CD4-positive, alpha-beta T cell treated with Interleukin-4 for 1 hour (primary cell): ENCODE measurements at places on chromosomes 13 and 19.
A peak's percentile ranks its signal among the peaks of the same experiment; 100 is the strongest.

DNA sequence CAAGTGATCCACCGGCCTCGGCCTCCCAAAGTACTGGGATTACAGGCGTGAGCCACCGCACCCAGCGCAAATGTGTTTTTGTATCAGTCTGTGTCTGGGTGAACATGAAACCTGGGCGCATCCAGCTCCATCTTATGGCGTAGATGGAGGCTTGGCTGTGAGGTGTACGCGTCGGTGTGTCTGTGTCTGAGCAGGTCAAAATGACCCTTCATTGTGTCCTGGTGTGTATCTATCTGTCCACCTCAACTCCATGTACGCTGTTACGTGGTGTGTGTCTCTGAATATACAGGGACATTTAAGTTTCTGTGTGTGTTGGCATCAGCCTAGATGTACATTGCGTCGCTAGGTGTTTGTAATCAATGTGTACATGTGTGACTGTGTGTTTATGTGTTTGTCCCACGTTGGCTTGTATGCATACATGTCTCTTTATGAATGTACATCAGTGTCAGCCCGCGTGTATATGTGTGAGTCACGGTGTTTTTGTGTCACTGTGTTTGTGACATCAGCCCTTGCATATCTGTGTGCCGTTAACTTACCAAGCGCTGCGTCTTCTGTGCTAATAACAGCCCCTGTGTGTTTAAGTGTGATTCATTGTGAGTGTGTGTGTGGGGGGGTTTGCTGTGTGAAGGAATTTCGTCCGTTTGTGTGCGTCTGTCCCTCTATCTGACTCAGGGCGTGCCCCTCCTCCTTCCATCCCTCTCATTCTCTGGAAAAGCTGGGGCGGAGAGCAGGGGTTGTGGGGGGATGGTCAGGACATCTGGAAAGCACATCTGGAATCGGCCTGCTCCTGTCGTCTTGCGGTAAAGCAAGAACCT lies 6.4 kb downstream of the AXL start:
- no peak for DNase-seq

DNA sequence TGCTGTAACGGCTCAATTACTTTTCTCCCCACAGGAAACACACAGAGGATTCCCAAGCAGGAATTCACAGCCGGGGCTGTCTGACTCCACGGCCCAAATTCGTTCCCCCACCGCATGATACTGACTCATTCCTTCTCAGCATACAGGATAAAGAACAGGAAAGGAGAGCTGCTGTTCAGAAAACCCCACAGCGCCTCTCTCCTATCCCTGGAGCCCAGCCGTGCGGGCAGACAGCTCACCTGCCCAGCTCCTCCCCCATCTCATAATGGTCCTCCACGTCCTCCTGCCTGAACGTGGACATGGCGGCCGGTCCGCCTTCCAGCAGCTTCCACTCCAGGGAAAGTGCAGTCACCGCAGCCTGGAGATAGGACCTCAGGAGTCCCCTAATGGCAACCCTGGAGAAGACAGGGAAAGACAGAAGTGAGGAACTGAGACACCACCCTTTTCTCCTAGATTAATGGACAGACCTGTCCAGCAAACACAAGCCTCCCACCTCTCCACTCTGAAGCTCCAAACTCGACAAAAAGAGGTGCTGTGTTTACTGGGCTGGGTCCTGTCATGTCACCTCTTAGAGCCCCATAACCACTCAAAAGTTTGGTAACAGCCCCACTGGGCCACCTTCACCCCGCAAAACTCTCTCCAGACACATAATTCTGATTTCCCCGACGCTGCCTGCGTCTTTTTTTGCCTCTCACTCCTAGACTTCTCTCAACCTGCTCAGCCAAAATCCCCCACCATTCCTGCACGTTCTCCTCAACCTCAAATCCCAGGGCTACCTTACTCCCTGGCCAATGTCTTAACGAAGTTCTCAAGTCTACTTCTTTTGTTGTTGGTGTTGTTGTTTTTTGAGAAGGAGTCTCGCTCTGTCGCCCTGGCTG lies 1.2 kb downstream of the DAPK3 start:
- DNase-seq, result no peak

- DNase-seq, result no peak
These were observed 43.9 kb downstream of the RGCC start for GRCh38 chr13:41501281-41501680.

- DNase-seq, result peak; percentile 55
These were observed 124.2 kb downstream of the TBC1D4 start for GRCh38 chr13:75357576-75358289.

GRCh38 chr13:90763476-90764150 lies 583.9 kb upstream of the MIR17HG start:
- no peak for DNase-seq

- DNase-seq, result no peak
These were observed 28.9 kb upstream of the KPNA3 start for GRCh38 chr13:49821216-49822009.
